ENCODE measurements at places on chromosomes 7 and 10. TPM values are rescaled to one million over a fixed set of nuclear protein-coding genes. Genes with fewer than 3 reads are reported as not detected.

SSC4D gene
- 1.8 TPM for total RNA-seq

NME8 gene
- total RNA-seq: not detected

ATOH7 gene
- not detected for total RNA-seq

CRHR2 gene
- not detected for total RNA-seq

CFAP43 gene
- not detected for total RNA-seq

ITPRID1 gene
- not detected for total RNA-seq

PCLO gene
- total RNA-seq: 5.7 TPM

ZNF736 gene
- total RNA-seq: 25.0 TPM

DGKI gene
- total RNA-seq: 0.05 TPM

AHR gene
- not detected for total RNA-seq

RELN gene
- total RNA-seq: 59.0 TPM

DBNL gene
- 51.9 TPM for total RNA-seq

GJD4 gene
- total RNA-seq: 1.2 TPM

DDC gene
- total RNA-seq: not detected

CLRN3 gene
- total RNA-seq: not detected

CYP3A4 gene
- total RNA-seq: not detected

OPALIN gene
- not detected for total RNA-seq

ACSL5 gene
- total RNA-seq: not detected
